ENCODE measurements at places on chromosomes 5 and 9.

DNA sequence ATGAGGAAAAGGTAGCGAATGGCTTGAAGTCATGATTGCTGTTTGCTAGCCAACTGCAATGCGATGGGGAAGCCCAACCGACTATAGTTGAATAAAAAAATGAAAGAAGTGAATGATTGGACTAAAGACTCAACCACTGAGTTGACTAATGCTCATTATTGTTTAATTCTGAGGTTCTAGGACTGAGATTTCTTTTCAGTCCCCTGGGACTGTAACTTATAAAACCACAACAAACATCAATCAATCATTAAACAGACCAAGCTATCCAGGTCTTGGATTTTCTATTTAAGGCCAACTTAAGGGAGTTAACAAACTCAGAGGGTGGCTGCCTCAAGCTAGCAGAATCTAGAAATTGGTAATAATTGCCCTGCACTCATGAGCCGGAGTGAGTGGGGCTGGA is 154.2 kb downstream of the DOCK2 start:
- no peak for DNase-seq

DNA sequence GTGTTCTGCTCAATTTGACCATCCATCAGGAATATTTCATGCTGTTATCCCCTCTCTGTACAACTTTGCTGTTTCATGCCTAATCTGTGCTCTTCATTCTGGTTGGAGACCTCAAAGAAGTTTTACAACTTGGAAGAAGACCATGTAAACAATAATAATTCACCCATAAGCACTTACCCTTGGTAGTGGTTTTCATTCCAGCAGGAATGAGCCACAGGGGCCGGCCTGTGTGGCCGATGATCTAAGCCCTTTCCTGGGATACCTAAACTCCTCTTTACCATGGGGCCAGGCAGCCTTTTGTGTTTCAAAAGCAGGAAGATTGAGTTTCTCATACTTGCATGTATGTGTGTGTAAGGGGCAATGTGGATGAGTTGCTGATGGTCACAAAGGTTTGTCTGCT is 165.0 kb downstream of the FGF1 start:
- DNase-seq, result no peak

DNA sequence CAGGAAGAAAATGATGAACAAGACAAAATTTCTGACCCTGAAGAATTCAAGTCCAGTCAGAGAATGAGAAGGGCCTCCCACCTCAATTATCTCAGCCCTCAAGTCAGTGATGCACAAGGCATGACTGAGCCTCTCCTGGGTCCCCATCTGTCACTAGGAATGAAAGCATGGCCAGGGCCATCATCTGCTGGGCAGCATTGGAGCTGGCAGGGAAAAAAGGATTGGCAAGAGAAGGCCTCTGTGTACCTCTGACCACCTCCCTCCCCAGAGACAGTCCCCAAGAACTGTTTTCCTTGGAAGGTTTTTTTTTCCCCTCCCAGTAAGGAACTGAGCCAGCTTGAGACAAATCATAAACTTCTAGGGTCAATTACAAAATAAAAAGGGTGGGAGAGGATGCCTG is 76.7 kb downstream of the KLHL3 start:
- no peak for DNase-seq

- no peak for DNase-seq
Observed at GRCh38 chr9:136103651-136104487, 8.8 kb upstream of the NACC2 start.

DNA sequence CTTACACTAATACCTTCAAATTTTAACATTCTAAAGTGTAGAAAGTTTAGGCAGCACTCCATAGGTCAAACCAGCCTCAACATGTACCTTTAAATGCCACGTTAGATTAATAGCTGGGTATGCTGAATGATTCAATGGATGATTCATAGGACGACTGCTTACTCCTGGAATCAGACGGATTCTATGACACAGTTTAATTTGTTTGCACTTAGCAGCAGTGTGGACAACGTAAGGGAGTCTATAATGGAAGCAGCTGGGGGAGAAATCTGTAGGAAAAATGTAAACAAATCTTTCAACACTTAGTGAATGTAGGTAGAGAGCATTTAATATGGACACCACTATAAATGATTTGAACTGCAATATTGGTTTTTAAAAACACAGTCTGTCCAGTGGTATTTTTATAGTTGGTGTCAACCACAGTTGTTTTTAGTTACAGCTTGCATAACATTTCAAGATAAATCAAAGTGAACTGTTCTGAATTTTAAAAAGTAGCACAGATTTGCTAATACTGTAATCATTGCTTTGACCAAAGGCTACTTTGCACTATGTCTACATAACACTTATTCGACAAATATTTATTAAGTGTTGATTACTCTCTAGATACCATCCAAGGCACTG is 701.5 kb upstream of the MEF2C start:
- DNase-seq, result no peak

DNA sequence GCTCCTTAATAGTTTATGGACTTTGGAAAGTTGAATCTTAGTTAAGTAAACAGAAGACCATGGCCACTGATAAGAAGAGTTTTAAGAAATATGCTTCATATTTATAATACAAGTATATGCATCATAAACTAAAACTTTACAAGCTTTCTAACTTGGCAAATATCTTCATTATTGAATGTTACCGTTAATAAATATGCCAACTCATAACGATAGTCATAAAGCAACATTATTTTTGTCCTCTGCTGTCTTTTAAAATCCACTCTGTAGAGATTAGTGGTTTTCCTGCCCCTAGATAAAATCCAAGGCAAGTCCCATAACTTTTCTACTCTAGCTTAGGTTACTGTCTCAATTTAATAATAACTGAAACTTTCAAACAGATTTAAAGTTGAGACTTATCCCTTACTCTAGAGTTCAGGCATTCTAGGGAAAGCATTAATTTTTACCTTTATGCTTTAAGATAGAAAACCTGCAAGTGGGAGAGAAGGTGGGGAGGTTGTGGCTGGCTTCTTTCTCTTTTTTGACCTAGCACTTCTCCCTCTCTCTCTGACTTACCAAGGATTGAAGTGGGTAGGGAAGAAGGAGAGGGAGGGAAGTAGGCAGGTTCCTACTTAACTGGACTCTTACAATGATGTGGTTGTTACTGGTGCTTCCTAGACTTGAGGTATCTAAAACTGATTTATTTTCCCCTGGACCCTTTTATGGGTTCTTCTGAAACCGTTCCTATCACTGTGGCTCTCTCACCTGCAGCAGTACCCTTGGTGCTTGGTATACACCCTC is 29.6 kb downstream of the RNF145 start:
- DNase-seq, result no peak

GRCh38 chr5:143691945-143692290 is 120.0 kb upstream of the HMHB1 start:
- DNase-seq, result no peak
